DMS79 treated with DMSO at 0.1 percent for 48 hours (cell line): ENCODE measurements at places on chromosomes 1 and 21.

- DNase-seq: no peak
These were observed 10.2 kb upstream of the CYP4X1 start for GRCh38 chr1:47013293-47013692.

DNA sequence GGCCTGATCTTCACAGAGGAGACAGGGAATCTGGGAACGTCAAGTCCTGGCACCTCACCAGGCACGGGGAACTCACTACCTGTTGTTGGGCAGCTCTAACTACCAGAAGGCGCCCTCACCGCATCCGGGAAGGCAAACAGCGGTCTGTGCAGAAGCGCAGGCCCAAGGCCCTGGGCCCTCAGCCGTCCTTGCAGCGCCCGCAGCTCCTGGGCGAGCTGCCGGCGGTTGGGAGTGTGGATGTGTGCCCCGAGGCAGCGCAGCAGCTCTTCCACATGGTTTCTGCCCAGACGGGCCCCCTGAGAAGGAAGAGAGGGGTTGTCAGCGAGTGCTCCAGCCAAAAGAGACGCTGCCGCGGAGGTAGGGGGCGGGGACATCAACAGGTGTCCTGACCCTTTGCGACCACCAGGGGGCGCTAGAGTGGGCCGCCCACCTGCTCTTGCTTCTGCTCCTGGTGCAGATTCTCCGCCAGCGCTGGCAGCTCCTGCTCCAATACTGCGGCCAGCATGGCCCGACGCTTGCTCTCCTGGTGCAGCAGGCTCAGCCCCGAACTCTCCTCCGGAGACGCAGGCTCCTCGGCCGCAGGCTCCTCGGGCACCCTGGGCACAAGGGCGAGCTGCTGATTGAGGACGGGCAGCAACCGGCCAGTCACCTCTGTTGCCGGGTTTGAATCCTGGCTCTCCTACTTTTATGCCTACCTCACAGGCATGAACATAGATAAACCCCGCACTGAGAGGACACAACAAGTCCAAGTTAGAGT lies 9.3 kb downstream of the MAP3K6 start:
- peak; percentile 15 for DNase-seq

DNA sequence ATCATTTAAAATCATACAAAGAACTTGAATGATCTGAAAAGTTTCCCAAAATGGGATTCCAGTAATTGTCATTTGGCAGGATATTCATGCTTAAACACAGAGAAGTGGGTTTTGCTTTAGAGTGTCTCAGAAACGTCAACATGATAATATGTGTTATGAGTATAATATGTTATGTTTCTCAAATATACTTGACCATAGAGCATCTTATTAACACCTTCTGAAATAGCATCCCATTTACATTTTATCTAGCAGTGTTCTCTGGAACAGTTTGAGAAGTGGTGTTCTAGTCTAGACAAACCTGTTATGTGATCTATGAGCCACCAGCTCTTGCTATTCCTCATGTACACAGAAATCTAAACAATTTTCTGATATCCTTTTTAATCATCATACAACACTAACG lies 588.8 kb upstream of the PBX1 start:
- no peak for DNase-seq

- DNase-seq: peak; percentile 59
These were observed 76.3 kb downstream of the UCK2 start for GRCh38 chr1:165903672-165904071.

DNA sequence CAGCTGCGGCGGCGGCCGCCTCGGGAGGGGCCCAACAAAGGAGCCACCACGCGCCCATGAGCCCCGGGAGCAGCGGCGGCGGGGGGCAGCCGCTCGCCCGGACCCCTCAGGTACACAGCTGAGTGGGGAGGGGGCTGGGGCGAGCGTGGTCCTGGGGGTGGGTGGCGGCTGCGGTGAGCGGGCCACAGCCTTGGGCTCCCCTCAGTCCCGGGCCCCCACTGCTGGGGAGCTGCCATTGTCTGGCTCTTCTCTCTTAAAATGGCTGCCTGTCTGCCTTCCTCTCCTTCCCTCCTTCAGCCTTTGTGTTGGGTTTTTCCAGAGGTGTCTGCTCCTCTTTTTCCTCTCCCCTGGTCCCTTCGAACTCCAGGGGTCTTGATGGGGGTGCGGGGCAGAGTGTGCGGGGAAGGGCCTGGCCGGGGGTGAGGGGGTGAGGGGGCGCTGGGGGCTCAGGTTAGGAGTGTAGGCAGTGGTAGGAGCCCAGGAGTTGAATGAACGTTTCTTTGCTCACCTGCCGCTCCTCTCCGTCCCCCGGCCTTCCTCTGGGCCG lies 1.7 kb downstream of the ARID1A start:
- DNase-seq: no peak

GRCh38 chr1:159925719-159926078 lies 392 bp upstream of the TAGLN2 start:
- DNase-seq: no peak

DNA sequence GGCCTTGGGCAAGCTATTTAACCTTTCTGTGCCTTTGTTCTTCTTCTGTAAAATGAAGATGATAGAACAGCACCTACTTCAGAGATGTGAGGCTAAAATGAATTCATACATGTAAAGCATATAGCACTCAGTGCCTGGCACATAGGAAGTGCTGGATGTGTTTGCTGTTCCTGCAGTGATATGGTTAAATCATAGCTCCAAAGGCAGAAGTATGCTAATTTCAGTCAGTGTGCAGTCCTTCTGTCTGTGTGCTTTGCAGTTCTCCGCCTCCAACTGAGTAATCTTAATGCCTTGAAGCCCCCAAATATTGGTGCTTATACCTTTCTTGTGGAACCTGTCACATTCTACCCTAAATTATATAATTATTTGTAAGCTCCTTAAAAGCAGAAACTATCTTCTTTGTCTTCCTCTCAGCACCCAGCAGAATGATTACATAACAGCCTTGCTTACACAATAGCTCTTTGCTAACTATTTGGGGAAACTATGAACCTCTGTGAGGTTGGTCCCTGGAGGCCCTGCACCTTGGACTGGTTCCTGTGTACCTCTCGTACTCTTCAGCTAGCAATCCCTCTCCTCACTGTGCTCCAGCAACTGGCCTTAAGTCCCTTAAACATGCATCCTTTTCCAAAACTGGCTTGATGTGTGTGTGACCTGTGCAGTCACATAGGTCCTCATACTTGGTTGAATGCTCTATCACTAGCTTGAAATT lies 57.0 kb upstream of the CACYBP start:
- no peak for DNase-seq

GRCh38 chr1:111505641-111506119 lies 2.2 kb upstream of the ADORA3 start:
- DNase-seq: no peak

- DNase-seq: no peak
These were observed 57.3 kb upstream of the SSBP3 start for GRCh38 chr1:54463259-54464030.

DNA sequence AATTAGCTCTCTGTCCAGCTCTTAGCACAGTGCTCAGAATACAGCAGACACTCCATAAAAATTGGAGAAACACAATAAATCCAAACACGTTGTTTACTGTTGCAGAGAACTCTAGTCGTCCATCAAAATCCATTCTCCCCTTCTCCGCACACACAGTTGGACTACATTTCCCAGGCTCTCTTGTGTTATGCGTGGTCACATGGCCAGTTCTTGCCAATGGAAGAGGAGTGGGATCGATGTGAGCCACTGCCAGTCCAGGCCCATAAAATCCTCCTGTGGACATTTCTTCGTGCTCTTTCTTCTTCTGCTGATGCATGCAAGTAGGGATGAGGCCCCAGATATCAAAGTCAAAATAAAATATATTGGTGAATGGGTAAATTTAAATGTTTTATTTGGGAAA lies 114.3 kb upstream of the FMN2 start:
- DNase-seq: no peak
